ENCODE measurements at places on chromosomes 11 and 22. TPM values are rescaled to one million over a fixed set of nuclear protein-coding genes. Genes with fewer than 3 reads are reported as not detected.

DNA sequence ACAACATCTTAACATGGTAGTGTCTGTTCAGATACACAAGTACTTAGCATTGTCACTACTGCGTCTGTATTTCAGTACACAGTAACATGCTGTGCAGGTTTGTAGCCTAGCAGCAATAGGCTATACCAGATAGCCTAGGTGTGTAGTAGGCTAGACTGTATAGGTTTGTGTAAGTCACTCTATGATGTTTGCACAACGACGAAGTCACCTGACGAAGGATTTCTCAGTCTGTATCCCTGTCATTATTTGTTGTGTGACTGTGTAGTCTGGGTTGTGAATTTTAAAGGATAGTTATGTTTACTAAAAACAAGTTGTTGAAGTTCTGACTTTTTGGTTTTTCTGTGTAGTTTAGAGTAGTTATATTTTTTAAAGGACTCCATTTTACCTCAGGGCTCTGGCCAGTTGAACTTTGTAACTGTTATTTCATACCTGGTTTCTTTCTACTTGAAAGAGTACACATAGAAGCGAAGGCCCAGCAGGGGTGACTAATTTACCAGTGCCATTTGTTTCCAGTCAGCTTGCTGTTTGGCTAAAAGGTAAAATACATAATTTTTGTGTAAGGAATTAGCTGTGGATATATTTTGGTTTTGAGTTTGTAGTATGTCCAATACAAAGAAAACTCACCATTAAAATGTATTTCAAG is 72.3 kb downstream of the PPP6R3 start:
- H3K36me3 ChIP-seq = peaks cover 4% of the 10 kb centered on the region
- no peaks in the 10 kb centered on the region for H3K27me3 ChIP-seq
- H3K4me3 ChIP-seq = no peak overlapping the region
- H3K27ac ChIP-seq = no peak overlapping the region

DNA sequence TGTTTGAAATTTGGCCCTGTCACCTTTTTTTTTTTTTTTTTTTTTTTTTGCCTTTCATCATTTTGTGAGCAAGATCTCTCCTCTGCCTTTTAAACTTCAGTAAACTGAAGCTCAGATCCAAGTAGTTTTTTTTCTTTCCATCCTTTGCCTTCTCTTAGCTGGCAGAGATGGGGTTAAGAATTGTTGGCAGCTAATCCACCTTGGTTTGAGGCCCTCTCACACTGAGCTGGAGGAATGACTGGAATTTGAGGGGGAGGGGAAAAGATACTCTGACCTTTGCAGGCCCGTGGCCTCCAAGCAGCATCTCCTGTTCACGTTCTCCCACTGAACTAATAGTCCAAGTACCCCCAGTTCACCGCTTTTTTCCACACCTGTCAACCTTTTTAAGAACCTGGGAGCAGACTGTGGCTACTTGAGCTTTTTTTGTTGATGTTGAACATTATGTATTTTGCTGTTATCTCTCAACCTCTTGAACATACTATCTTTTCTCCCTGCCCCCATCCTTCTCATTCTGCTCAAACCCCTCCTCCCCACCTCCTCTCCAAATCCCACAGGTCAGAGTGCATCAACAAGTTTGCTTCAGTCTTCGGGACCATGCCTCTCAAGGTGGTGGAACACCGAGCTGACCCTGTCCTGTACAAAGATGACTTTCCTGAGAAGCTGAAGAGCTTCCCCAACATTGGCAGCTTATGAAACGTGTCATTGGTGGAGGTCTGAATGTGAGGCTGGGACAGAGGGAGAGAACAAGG is 66.2 kb downstream of the ALX4 start:
- H3K36me3 ChIP-seq = no peaks in the 10 kb centered on the region
- no peak overlapping the region for H3K4me3 ChIP-seq
- DNase-seq = no peak
- H3K27me3 ChIP-seq = no peaks in the 10 kb centered on the region
- H3K27ac ChIP-seq = no peak overlapping the region
- no peaks in the 10 kb centered on the region for H3K4me1 ChIP-seq

The CATSPERZ gene
- not detected for total RNA-seq

GRCh38 chr11:8262552-8263108 is 1.0 kb downstream of the LMO1 start:
- H3K36me3 ChIP-seq = no peaks in the 10 kb centered on the region
- no peak overlapping the region for H3K27ac ChIP-seq
- H3K4me1 ChIP-seq = peaks cover 5% of the 10 kb centered on the region
- H3K27me3 ChIP-seq = peaks cover 14% of the 10 kb centered on the region
- H3K4me3 ChIP-seq = no peak overlapping the region
